ENCODE measurements at places on chromosomes 5 and 9. TPM values are rescaled to one million over a fixed set of nuclear protein-coding genes. Genes with fewer than 3 reads are reported as not detected.

The TAS2R1 gene
- not detected for total RNA-seq

The GFRA3 gene
- not detected for total RNA-seq

The IPO11 gene
- total RNA-seq: 22.7 TPM

The IFNA7 gene
- not detected for total RNA-seq

The LMX1B gene
- total RNA-seq: not detected

The FGF18 gene
- total RNA-seq: under 0.01 TPM

The IRGM gene
- total RNA-seq: 0.09 TPM

The TMEM171 gene
- 0.26 TPM for total RNA-seq

The BARHL1 gene
- total RNA-seq: not detected

All from bronchial smooth muscle cell (primary cell).